WTC11 (cell line): ENCODE measurements at places on chromosomes 6 and 20. TPM values are rescaled to one million over a fixed set of nuclear protein-coding genes. Genes with fewer than 3 reads are reported as not detected.

Gene PPP1R16B
- 8.1 to 12.0 TPM (median 8.2 TPM) in 3 replicates for total RNA-seq

Gene COL21A1
- total RNA-seq = 4.4 to 5.5 TPM (median 4.4 TPM) in 3 replicates

Gene SYCP2L
- 5.4 to 6.7 TPM (median 6.3 TPM) in 3 replicates for total RNA-seq

Gene HLA-DOA
- total RNA-seq = 13.6 to 24.6 TPM (median 24.4 TPM) in 3 replicates

Gene FAM50B
- 2.1 to 3.6 TPM (median 3.3 TPM) in 3 replicates for total RNA-seq

Gene IDH3B
- total RNA-seq = 101 to 136 TPM (median 107 TPM) in 3 replicates

Gene CCN5
- total RNA-seq = 0.16 to 0.37 TPM (median 0.23 TPM) in 3 replicates

Gene MROH8
- 0.50 to 0.92 TPM (median 0.89 TPM) in 3 replicates for total RNA-seq

Gene FAM217A
- not detected in 3 replicates for total RNA-seq

Gene UNC93A
- 0.70 to 3.1 TPM (median 1.8 TPM) in 3 replicates for total RNA-seq

Gene NEURL2
- total RNA-seq = 6.1 to 8.3 TPM (median 6.6 TPM) in 3 replicates

Gene BPIFB2
- 0.09 TPM in 3 replicates for total RNA-seq

Gene TREM2
- 0.18 TPM in 1 of 3 replicates, not detected in the others for total RNA-seq

Gene EYS
- total RNA-seq = 0.18 TPM in 1 of 3 replicates, not detected in the others

Gene CD24
- 937 to 1,030 TPM (median 998 TPM) in 3 replicates for total RNA-seq

GRCh38 chr6:150195996-150196417 lies 53.2 kb downstream of the PPP1R14C start:
- no peak for DNase-seq

DNA sequence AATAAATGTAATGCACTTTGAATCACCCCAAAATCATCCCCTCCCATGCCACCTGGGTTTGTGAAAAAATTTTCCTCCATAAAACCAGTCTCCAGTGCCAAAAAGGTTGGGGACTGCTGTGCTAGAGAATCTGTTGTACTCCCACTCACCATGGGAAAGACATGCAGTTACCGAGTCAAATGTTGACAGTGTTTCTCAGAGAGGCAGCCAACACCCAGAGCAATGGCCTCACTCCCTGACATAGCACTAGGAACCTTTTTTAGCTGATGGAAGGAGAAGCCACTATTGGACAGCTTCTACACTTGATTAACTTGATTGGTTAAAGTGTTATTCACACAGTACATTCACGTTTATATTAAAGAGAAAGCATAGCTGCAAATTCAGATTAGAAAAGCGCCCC lies 59.8 kb upstream of the MANEA start:
- DNase-seq = no peak

- DNase-seq = no peak
These were observed 139.3 kb downstream of the CD164 start for GRCh38 chr6:109242925-109243324.

GRCh38 chr6:69084746-69085335 lies 449.8 kb downstream of the ADGRB3 start:
- no peak for DNase-seq

- DNase-seq = no peak
These were observed 7.9 kb upstream of the SLC22A16 start for GRCh38 chr6:110484321-110484720.

GRCh38 chr20:17645010-17645409 lies 37.0 kb downstream of the RRBP1 start:
- DNase-seq = no peak

GRCh38 chr6:15257357-15258132 lies 11.7 kb downstream of the JARID2 start:
- no peak for DNase-seq

DNA sequence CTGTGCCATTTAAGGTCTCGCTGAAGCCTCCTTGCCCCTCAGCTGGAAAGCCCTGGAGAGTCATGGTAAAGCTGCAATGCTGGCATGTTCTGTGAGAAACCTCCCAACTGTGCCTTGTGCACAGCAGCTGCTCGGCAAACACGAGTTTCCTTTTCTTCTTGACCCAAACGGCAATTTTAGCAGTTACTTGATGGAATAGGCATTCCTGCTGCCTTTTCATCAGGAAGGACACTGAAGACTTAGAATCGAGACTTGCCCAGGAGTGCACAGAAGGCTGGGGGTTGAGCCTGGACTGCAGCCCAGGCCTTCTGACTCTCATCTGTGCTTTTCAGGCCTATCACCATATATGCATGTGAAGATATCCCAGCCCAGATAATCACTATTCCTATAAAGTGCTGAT lies 28.7 kb upstream of the CLDN20 start:
- no peak for DNase-seq

DNA sequence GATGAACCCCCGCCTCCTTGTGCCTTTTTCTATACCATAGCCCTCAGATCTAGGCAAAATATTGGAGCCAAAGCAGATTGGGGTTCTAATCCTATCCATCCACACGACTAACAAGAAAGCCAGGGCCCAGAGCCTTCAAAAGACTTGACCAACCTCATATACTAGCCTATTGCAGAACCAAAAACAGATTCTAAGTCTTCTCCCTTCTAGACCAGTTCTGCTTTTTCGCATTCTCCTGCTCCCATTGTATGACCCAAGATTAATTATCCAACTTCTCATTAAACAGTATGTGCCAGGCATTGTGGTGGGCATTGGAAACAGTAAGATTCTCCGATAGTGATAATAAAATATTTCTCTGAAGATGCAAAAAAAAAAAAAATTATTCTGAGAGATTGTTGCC lies 113.7 kb upstream of the JARID2 start:
- DNase-seq = no peak

DNA sequence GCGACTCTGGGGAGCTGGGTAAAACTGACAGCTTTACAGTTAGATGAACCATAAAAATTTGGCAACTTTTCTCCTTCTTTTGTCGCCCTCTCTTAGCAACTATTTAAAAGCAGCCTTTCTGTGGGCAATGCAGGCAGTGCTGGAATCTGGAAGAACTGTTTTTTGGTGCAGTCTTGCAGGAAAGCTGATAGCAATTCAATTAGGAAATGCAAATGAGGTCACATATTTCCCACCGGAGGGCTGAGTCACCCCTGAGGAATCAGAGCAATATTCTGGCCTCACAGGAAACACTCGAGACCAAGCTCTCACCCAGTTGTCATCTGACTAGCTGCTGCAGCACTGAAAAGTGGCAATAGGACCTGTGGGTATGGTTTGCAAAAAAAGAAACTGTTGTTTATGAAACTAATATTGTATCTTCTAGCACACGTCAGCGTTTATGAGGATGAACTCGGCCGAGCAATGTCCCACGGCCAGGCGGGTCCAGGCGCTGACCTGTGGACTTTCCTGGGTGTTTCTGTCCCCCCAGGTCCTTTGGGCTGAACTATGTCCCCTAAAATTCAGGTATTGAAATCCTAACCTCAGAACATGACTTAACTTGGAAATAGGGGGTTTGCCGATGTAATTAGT lies 312.3 kb downstream of the TAF4 start:
- no peak for DNase-seq

DNA sequence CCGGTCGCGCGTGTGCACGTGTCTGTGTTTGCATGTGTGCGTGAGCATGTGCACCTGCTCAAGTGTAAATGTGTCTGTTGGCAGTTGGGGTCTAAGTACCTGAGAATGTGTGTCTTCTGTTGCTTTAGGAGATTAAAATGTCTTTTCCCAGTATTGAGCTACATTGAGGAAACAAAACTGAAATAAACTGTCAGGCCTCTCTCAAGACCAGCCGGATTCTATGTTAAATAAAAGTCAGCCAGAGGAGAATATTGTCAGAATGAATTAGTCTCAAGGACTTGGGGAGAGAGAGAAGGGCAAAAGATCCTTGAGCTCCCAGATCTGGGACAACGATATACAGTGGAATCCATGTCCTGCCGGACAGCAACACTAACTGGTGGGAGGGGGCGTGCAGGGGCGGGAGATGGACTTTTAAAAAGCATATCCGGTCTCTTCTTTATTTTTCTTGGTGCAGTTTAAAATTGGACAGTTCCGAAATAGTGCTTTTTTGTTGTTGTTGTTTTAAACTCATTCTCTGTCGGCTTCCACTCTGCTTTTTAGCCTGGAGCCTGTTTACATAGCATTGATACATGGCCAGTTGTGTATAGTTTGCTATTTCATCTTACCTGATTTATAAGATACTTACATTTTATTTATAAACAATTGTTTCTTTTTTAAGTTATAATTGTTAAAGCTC lies 3.3 kb upstream of the TBX18 start:
- no peak for DNase-seq

- no peak for DNase-seq
These were observed 903.9 kb upstream of the MAP3K7 start for GRCh38 chr6:91490671-91491301.

DNA sequence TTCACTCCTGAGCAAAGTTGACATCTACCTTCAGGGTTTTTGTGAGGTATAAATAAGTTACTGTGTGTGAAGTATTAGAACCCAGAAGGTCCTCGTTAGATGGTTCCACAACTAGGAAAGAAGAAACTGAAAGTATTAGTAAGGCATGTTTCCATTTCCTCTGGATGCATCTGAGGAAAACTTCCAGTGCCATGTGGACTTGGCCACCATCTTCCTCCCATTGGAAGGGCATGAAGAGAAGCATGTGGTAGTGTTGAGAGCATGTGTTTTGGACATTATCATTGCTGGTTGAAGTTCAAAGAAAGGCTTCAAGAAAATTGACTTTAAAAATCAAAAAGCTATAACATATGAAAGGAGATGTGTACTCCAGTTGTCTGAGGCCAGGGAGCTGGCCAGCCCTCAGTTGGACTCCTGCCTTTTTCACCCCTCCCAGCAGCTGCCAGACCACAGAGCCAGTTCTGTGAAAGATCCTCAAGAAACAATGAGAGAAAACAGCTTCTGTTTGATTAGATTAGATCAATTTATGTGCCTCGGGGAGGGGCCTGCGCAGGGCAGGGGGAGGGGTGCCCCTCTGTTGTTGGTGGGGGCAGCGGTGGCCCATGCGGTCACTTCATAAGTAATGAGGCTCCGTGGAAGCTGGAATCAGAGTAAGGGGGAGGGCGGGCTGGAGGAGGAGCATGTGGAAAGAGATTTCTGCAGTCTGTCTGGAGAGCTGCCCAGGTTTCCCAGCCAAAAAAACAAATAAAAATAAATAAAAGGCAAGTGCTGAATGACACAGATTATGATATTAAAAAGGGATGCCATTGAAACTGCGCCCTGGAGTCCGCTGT lies 154.0 kb downstream of the JARID2 start:
- DNase-seq = no peak

- no peak for DNase-seq
These were observed 13.9 kb upstream of the SIRPA start for GRCh38 chr20:1881240-1881835.

- DNase-seq = no peak
These were observed 68.8 kb downstream of the CYB5R4 start for GRCh38 chr6:83928286-83928685.

DNA sequence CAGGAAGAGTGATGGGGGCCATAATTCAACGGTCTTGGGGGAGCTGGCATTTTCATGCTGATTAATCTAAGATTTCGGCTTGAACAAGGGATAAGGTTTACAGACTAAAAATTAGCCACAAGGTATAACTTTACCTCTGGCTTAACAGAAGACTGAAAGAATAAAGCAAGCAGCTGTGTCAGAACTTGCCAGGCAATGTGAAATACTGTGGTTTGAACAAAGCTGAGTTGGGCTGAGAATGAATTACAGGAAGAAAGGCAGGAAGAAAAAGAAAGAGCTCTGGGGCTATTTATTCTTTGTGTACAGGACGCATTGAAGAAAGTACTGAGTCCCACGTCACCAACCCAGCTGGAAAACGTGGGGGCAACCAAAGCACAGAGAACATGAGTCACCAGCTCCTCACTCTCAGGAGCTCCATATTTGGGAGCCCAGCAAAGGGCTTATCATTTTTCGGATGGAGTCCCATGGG lies 121.5 kb upstream of the NEDD9 start:
- DNase-seq = no peak

GRCh38 chr20:49405062-49405683 lies 77.3 kb downstream of the KCNB1 start:
- DNase-seq = no peak

GRCh38 chr6:137494988-137495702 lies 951 bp upstream of the OLIG3 start:
- DNase-seq = peak; percentile 46

GRCh38 chr6:158030380-158031300 lies 49.0 kb downstream of the SYNJ2 start:
- DNase-seq = no peak

DNA sequence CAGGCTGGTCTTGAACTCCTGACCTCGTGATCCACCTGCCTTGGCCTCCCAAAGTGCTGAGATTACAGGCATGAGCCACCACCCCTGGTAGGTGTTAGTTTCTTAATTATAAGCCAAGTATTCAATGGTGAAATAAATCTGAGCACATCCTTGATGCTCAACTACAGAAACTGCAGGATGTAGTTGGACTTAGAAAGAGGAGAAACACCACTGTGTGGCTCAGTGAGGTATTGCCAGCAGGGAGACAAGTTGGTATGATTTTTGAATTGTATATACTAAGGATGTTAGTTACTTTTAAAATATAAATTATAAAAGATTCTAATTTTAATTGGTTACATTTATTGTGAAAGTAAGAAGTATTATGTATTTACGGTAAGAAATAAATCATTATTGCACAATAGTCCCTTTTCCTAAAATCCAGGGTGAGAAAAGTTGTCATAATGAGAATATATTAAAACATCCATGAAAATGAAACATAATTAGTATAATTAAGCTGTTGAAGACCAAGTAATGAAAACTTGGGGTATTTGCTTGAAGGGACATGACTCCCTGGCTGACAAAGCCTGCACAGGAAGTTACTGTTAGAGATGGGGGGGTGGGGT lies 17.6 kb downstream of the SLC18B1 start:
- no peak for DNase-seq

DNA sequence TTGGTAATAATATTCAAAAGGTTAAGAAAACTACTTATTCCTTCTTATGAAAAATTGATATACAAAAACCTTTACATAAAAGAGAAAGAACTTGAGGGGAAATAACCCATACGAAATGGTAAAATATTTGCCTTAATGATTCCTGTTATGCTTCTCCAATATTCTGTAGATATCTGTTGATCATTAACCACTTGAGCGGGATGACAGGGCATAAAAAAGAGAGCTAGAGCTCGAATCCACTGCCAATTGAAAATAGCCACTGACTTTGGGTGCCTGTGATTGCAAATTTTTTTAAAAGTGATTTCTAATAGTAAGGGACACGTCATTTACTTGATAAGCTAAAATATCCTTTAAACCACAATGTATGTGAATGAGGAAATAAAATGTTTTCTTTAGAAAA lies 188.1 kb downstream of the MOXD1 start:
- DNase-seq = no peak

DNA sequence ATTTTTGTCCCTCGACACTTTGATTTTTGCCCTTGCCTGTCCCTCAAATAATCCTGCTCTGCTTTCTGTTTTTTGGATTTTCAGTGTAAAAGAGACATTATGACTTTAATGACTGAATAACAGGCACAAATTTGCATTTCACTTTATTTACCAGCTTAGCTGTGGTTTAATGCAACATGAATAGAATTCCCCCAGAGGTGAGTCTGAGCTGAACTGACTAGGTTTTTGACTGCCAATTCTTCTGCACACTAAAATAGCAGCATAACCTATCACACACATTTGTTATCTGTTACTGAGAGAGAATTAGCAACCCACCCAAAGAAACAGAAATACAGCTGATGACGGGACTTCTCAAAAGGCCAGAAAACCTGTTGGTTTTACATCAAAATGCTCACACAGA lies 3.9 kb upstream of the RBM24 start:
- DNase-seq = no peak

DNA sequence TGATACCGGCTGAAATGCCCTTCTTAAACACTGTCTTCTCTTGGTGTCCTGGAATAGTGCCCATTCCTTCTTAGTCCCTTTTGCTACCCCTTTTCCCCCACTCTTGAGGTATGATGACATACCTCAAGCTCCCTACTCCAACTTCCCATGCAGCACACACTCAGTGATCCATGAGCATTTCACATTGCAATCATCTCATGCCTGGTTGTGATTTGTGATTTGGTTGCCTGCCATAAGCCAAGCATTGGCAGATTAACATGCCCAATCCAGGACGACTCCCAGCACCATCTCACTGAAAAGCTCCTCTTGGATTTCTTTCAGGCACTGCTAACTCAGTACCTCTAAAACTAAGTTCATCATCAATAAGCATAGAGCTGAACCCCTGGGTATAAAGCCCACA lies 14.7 kb upstream of the PTPRA start:
- no peak for DNase-seq
